ENCODE measurements at places on chromosomes 2 and 18.

- DNase-seq, result no peak
Observed at GRCh38 chr2:19009510-19009909, 348.9 kb downstream of the OSR1 start.

DNA sequence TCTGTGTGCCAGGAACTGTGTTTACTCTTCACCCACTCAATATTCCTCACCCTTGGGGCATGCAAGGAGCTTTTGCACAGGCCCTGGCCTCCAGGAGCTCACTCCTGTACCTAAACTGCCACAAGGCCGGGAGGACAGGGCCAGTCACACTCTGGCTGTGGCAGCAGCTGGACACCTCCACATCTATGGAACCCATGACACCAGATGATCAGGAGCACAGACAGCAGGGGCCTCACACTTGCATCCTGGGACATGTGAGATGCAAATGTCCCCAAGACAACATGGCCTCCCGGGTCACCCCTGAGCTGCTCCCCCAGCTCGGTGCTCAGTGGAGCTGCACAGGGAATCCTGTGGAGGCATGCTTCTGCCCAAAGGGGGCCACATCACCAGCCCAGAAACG lies 61.8 kb upstream of the SLC66A3 start:
- no peak for DNase-seq

DNA sequence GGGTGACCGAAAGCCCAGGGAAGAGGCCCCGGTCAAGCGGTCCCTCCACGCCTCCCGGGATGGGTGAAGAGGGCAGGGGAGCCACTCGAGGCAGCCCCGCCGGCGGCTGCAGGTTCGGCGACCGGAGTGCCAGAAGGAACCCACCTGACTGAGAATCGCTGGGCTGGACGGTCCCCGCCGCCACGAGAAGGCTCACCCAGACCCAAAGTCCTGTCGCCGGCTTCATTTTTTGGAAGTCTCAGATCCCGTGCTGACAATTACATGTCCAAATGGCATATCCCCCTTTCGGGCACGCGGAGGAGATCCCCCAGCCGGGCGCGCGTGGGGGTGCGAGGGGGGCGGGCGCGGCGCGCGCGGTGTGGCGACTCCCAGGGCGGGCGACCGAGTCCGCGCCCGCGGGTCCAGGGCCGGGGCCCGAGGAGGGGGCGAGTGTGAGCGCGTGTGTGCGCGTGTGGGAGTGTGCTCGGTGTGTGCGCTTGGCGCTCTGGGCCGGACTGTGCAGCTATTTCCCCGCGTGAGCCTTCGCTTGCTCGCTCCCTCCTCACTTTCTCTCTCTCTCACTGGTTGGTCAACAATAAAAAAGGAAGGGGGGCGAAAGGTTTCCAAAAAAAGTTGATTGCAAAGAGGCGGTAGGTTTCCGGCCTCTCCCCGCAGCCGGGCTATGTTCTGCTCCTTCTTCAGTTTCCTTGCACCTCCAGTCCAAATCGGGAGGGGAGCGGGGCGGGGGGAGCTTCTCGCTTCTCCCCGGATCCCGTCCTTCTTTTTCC lies at the start of gene ERBB4:
Gene ERBB4 (minus strand): TSS at position 498 of the 767 bp plus-strand sequence. CDS start 272 bp downstream, at position 226.
- DNase-seq, result peak; percentile 55

DNA sequence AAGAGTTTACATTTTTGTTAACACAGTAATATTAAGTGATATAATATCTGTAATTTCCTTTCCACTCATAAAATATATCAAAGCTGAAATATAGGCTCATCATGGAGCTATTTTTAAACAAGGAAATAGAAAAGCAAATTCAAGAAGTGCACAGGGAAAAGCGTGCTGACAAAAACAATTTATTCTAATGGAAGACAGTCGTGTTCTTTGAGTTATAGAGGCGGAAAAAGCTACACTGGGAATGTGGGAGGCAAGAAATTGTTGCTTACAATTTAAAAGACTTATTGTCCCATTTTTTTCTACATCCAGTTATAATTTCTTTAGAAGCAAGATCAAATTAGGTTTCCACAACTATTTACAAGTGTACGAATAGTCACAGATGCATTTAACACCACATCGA lies 3.2 kb upstream of the TTN start:
- DNase-seq, result no peak

GRCh38 chr2:201228271-201228911 lies 31.9 kb upstream of the CASP8 start:
- no peak for DNase-seq

DNA sequence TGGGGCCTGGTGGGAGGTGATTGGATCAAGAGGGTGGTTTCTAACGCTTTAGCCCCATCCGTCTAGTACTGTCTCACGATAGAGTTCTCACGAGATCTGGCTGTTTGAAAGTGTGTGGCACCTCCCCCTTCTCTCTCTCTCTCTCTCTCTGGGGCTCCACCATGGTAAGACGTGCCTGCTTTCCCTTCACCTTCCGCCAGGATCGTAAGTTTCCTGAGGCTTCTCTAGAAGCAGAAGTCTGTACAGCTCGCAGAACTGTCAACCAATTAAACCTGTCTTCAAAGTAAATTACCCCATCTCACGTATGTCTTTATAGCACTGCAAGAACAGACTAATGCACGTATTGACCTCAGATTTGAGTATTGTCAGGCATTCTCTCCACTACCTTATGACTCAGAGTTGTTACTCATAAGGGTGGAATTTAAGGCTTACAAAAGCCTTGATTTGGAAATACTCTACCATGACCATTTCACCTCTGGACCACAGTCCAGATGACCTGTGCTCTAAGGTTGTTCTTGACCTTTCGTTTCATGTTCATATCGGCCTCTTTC lies 99.5 kb upstream of the AGAP1 start:
- no peak for DNase-seq

DNA sequence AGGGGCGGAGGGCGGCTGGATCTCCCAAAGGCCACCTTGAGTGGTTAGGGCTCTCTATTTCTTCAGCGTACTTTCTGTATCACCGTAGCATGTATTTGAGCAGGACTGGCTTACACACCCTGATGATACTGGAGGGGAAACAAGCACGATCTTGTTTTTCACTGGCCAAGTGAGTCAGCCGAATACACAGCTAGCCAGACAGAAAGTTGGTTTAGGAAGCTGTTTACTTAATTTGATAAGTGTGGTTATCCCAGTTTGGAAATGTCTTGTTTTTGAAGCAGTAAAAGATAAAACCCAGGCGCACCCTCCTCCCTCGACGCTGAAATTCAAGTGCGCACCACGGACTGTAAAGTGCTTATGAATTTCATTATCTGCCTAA lies 582 bp downstream of the RIOK3 start:
- DNase-seq, result no peak

DNA sequence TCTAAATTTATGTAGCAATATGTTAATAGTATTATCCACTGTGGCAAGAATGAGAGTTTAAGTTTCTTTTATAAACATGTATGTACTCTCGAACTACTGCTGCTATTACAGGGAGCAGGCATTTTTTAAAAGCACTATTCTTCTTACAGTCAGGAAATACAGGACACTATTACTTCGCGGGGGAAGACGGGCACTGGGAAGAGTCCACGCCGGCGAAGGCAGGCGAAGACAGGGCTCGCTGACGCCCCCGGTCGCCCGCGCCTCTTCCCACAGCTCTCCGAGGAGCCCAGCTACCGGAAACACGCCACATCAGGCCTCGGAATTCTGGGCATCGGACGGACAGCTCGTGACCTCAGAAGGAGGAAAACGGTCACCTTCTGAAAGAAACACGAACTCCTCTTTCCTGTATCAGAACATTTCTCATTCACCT lies 90.2 kb downstream of the FAM161A start:
- peak; percentile 91 for DNase-seq

DNA sequence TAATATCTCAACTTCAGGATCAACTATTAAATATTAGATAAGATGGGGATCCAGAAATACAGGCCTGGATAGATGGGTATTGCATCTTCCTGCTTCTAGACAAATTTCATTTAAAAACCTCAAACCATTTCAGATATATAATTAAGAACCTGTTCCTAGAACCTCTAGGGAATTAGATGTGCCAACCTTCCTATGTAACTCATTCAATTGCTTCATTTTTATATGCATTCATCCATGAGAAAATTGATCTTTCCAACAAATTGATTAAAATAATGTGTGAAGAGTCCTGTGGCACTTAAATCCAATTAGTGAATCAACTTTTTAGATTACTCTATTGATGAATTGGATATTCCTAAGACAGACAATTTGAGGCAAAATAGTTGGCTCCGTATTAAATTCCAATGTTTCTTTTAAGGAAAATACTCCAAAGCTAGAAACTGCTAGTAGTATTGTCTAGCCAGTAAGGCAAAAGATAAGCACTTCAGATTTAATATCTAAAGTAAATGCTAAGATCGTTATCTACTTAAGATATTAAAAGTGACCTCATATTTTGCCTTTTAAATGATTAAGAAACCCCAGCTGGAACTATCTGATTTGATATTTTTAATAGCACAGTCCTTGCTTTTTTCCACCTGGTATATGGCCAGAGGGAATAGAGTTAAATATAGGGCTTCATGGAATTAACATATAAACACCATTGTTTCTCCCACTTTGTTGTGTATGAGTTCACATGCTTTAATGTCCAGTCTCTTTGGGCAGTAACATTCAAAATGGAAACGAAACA lies 35.8 kb downstream of the DARS1 start:
- DNase-seq, result no peak
